SJCRH30 (cell line): ENCODE measurements at places on chromosomes 7 and 10. TPM values are rescaled to one million over a fixed set of nuclear protein-coding genes. Genes with fewer than 3 reads are reported as not detected.

GRCh38 chr7:137331378-137331777, 12.2 kb downstream of the PTN start:
- H3K27ac ChIP-seq, result no peak overlapping the region
- DNase-seq, result no peak
- H3K27me3 ChIP-seq, result no peaks in the 10 kb centered on the region; the same call in 1 of the 2 replicates
- no peaks in the 10 kb centered on the region for H3K4me1 ChIP-seq
- no peaks in the 10 kb centered on the region for H3K36me3 ChIP-seq

DNA sequence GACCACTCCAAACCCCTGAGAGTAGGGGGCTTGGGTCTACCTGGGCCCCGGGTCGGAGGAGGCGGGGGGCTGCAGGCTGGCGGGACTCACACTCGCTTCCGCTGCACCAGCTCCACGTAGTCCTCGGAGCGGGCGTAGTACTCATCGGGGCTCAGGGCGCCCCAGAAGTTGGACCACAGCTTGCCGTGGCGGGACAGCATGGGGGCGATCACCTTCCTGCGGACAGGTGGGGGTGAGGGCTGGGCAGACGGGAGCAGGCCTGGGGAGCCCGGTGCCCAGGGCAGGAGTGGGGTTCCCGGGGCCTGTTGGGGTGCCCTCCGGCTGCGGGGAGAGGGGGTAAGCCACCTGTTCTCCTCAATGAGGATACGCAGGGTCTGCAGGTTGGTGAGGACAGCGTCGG, 5.9 kb downstream of the PLOD3 start:
- H3K36me3 ChIP-seq, result peaks cover 14% of the 10 kb centered on the region
- H3K4me1 ChIP-seq, result no peaks in the 10 kb centered on the region; the same call in 1 of the 2 replicates
- DNase-seq, result no peak

- no peaks in the 10 kb centered on the region for H3K27me3 ChIP-seq
- no peak for DNase-seq
- H3K36me3 ChIP-seq, result no peaks in the 10 kb centered on the region
- H3K27ac ChIP-seq, result no peak overlapping the region
- no peak overlapping the region for H3K4me3 ChIP-seq
- H3K4me1 ChIP-seq, result no peaks in the 10 kb centered on the region
These were observed 96.1 kb downstream of the PPP1R3C start for GRCh38 chr10:91536733-91537132.

DNA sequence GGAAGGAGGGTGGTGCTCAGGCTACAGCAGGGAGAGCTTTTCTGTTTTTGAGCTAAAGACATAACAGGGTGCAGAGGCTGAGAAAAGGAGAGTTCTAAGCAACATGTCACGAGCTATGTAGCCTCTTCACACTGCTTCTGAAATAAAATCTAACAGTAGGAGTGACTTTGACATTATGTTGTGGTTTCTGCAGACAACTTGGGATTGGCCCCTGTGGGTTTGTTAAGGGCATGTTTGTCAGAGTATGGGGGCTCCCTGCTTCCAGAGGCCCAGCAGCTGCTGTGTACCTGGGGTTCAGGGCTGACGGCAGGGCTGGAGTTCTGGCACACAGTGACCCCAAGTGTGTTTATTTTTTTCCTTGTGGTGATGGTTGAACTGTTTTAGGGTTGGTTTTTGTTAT, 24.7 kb downstream of the MMRN2 start:
- no peaks in the 10 kb centered on the region for H3K27me3 ChIP-seq
- no peaks in the 10 kb centered on the region for H3K4me1 ChIP-seq
- no peak overlapping the region for H3K27ac ChIP-seq
- H3K4me3 ChIP-seq, result no peak overlapping the region
- H3K36me3 ChIP-seq, result peaks cover 2% of the 10 kb centered on the region; the same call in 1 of the 2 replicates
- no peak for DNase-seq

Gene PRLHR
- total RNA-seq, result not detected in 2 replicates

Gene NRG3
- total RNA-seq, result not detected in 2 replicates
